Stimulated activated CD4-positive, alpha-beta T cell treated with anti-CD3 and anti-CD28 coated beads, Interleukin-15, amount 100 ng/mL, for 48 hours (primary cell): ENCODE measurements at places on chromosomes 1 and 21.

GRCh38 chr1:245579881-245580280 lies 425.1 kb downstream of the KIF26B start:
- no peak for DNase-seq

DNA sequence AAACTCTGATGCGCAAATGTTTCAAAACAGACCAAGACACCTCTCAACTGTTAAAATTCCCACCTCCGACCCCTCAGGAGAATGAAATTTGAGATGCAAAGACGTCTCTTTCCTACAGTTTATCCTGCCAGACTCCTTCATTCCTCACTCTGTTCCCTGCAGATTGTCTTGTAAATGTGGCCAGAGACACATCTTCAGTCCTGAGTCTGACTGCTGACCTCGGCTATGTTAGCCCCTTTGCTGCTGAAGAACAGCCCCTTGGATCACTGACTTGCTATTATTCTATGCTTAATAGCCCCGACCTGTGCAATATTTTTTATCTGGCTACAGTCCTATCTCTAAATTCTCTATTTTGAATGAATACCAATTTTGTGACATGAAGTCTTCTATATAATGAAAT lies 16.6 kb upstream of the ESRRG start:
- no peak for DNase-seq

- no peak for DNase-seq
These were observed 268.7 kb downstream of the OLFM3 start for GRCh38 chr1:101728029-101728428.

- no peak for DNase-seq
These were observed 48.5 kb downstream of the C8B start for GRCh38 chr1:56917356-56917755.

DNA sequence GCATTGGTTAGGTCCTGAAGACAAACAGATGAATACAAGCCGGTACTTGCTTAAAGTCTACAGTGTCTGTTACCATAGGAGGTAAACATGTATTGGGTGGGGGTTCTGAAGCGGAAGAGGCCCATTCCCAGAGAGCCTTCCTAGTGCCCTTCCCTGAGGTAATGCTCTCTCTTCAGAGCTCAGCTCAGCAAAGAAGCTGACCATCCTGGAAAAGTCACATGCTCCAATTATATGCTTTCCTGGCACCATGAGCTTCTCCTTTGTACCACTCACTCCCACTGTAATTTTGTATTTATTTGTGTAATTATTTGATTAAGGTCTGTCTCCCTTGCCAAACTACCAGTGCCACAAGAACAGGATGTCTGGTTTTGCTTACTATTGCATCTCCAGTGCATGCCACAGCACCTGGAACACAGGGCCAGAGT lies 42.0 kb downstream of the RAB3B start:
- DNase-seq = no peak

DNA sequence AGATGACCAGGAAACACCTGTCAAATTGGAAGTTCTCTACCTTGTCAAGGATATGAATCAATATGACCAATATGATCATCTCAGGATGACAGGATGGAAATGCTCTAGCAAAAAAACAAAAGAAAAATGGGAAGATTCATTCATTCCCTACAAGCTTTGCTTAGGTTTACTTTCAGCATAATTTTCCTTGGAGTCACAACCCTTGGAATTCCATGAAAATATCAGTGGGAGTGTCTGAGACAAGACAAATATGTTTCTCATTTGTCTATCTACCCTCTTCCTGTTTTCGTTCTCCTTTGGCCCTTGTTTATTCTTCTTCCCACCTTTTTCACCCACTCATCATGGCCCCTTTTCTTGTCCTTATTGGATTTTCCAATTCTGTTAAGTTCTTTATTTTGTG lies 50.6 kb downstream of the COLGALT2 start:
- no peak for DNase-seq

- DNase-seq = no peak
These were observed 29.3 kb downstream of the NIBAN1 start for GRCh38 chr1:184945029-184945428.

DNA sequence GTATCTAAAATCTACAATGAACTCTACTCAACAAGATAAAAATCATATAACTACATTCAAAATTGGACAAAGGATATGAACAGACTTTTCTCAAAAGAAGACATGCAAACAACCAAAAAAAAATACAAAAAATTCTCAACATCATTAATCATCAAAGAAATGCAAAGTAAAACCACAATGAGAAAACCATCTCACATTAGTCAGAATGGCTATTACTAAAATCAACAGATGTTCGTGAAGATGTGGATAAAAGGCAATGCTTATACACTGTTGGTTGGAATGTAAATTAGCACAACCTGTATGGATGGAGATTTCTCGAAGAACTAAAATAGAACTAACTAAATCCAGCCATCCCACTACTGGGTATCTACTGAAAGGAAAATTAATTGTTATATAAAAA lies 1080.8 kb downstream of the AMY1C start:
- DNase-seq = no peak

GRCh38 chr1:186143481-186143880 lies 231.6 kb downstream of the TPR start:
- DNase-seq = no peak

DNA sequence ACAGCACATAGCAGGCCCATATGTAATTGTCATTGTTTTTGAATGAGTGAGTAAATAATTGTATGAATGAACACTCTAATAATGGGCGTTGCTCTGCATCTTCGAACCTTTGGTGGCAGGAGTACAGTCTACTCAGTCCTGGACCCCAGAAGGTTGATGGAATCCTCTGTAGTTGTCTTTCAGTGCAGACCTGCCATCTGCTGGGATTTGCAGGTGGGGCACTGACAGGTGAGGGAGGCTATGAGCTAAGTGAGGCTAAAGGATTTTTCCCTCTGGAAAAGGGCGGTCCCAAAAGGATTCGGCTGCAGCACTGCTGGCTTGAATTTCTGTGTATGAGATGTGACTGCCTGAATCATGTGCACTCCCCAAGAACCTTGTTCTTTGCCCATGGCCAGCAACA lies 53.4 kb downstream of the PLXNA2 start:
- no peak for DNase-seq

DNA sequence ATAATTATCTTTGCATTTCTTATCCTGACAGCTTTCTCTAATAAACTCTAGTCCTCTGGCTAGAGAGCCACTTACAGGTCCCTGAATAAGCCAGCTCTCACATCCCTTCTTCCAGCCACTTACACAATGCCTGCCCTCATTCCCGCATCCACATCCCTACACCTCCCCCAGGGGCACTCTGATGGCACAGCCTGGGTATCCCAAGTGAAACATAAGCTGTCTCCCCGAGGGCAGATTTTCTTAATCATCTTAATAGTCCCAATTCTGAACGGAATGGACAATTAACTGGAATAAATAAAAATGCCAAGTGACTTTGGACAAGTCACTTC lies 4.9 kb downstream of the RHOC start:
- DNase-seq = no peak
